Lower leg skin (tissue), 4 donors: ENCODE measurements at places on chromosomes 12 and 14. TPM values are rescaled to one million over a fixed set of nuclear protein-coding genes. Genes with fewer than 3 reads are reported as not detected.

The TTC6 gene
- 0.34 TPM for total RNA-seq

The RNASE8 gene
- not detected for total RNA-seq

The PRB4 gene
- total RNA-seq: not detected

The CLEC9A gene
- total RNA-seq: not detected

The CEBPE gene
- not detected for total RNA-seq

The RERG gene
- 15.2 TPM for total RNA-seq

The NPFF gene
- not detected for total RNA-seq

The CELA1 gene
- total RNA-seq: not detected

The PARP2 gene
- 14.9 TPM for total RNA-seq
